ENCODE measurements at places on chromosomes 5 and 9.
A peak's percentile ranks its signal among the peaks of the same experiment; 100 is the strongest.

GRCh38 chr5:152437866-152438265 lies 32.8 kb upstream of the NMUR2 start:
- DNase-seq = no peak

- peak; percentile 86 for DNase-seq
Measured at GRCh38 chr9:106277966-106278365, 583.6 kb downstream of the TMEM38B start.

GRCh38 chr5:1321576-1321975 lies 23.3 kb downstream of the CLPTM1L start:
- DNase-seq = no peak

DNA sequence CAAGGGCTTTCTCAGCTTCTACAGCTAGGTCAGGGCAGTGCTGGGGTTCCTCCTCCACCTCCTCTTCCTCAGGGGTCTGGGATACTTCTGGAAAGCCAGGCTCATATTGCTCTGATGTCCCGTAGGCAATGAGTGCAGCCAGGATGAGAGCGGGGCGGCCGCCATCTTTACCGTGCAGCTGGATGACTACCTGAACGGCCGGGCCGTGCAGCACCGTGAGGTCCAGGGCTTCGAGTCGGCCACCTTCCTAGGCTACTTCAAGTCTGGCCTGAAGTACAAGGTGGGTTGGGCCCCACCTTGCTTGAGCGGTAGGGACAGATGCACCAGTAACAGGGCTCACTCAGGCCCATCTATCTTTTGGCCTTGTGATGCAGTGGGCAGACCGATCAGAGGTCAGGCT lies 34.8 kb downstream of the GSN start:
- DNase-seq = no peak

- DNase-seq = no peak
Measured at GRCh38 chr9:126298063-126298801, 28.4 kb upstream of the MVB12B start.

DNA sequence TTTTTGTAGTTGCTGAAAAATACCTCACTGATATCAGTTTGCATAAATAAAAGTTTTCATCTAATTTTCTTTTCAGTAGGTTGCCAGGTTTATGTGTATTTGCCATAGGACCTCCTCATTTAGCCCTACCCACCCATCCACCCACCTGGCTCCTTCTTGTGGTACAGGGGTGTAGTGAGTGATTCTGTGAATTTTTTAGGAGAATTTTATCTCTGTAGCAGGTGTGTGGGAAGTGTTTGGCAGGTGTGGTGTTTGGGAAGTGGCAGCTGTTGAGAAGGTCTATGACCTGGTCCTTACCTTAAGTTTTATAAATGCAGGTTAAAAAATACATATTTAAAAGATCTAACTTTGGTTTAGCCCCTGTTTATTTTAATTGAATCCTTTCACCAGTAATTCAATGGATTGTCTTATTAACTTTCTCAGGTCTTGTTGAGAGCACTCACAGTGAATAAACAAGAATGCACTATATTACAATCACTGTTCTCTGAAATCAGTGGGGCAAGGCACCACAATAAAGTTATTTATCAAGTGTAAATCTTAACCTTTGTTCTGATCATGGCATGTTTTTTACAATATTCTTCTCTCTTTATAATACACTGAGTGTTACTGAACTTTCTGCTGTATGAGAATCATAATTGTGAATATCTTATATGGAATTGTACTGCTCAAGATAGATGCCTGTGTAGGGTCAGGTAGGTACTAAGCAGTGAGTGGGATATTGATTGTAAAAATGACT lies 189.1 kb downstream of the WDR70 start:
- no peak for DNase-seq

GRCh38 chr5:62488531-62488930 lies 76.0 kb downstream of the IPO11 start:
- no peak for DNase-seq

DNA sequence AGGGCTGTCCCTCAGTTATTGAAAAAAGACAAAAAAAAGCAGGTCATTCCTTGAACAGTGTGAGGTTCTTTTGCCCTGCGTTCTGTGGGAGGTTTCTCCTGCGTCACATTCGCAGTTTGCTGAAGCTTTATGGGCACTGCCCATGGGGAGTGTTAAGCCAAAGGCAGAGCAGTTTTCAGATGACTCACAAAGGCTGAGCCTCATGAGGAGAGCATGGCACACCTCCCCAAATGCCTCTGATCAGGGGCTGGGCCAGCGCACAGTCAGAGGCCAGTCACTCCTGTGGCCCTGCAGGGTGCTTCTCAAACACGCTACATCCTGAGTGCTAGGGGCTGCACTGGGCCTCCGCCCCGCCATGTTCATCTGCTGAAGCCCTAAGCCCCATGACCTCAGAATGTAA lies 38.4 kb downstream of the IRX1 start:
- no peak for DNase-seq

DNA sequence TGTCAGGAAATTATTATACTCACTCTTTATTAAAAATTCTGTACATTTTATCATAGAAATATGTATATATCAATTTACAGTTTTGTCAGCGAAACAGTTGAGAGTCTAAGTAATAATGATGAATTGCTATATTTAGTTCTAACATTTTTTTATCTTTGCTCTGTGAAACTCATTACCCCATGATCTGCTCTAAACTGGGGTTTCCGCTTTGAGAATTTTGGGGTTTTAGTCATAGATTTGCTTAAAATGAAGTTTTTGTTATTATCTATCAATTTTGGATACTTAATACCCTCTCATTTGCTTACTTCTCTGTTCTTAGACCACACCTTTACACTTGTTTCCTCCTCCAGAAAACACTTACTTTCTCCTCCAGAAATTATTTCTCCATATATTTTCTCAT lies 333.8 kb upstream of the MPDZ start:
- DNase-seq = no peak

- peak; percentile 66 for DNase-seq
Measured at GRCh38 chr5:127290019-127290945, at the start of gene MEGF10. Gene MEGF10 (plus strand): TSS chr5:127290796. CDS start chr5:127331309, 40,513 bp downstream.

DNA sequence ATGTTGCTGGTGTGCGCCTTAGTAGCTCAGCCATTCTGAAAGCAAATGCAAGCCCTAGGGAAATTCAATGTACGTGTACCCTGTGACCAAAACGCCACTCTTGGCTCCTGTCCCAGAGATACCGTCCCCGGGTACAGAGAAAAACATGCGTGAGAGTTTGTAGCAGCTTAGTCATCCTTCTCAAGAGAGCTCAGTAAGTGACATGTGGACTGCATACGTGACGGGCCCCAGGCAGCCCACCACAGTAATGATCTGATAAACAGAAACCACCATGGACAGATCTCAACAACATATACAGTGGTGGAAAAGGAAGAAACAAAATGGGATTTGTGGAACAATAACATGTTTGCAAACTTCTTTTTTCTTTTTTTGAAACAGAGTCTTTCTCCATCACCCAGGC lies 45.1 kb downstream of the S1PR3 start:
- DNase-seq = no peak

DNA sequence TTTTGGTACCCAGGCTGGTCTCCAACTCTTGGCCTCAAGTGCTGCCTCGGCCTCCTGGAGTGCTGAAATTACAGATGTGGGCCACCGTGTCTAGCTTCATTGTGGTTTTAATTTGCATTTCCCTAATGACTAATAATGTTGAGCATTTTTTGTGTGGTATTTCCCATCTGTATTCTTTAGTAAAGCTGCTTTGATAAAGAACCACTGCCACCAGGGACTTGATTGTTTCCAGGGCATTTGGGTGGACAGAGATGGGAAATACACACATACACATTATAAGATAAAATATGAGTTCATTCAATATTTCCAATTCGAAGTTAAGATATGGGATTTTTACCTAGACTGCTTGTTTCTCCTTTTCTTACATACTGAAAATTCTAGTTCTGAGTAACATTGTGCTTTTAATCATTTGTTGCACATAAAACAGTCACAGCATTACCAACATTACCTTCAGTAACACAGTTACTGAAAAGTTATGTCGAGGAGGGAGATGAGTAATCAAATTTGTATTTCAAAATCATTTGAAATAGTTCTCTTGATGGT lies 28.9 kb downstream of the HABP4 start:
- DNase-seq = peak; percentile 44

DNA sequence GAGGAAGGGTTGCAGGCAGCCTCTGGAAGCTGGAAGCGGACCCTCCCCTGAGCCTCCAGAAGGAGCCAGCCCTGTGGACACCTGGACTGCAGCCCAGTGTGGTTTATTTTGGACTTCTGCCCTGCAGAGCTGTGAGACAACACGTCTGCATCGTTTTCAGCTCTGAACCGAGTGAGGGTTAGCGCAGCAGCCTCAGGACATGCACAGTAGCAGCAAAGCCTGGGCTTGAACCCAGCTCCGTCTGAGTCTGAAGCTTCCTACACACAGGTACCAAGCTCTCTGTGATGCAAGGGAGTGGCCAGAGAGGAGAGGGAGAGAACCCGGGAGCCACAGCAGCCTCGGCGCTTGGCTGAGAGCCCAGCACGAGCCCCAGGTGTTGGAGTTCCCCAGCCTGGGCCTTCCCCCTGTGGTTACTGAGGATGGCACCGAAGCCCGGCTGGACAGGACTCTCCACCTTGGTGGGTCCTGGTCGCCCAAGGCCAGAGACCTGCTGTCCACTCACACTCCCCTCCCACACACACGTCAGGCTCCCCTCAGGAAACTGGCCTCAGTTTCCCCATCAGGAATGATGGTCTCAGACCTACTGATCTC lies 128.2 kb downstream of the OLFM1 start:
- DNase-seq = no peak

DNA sequence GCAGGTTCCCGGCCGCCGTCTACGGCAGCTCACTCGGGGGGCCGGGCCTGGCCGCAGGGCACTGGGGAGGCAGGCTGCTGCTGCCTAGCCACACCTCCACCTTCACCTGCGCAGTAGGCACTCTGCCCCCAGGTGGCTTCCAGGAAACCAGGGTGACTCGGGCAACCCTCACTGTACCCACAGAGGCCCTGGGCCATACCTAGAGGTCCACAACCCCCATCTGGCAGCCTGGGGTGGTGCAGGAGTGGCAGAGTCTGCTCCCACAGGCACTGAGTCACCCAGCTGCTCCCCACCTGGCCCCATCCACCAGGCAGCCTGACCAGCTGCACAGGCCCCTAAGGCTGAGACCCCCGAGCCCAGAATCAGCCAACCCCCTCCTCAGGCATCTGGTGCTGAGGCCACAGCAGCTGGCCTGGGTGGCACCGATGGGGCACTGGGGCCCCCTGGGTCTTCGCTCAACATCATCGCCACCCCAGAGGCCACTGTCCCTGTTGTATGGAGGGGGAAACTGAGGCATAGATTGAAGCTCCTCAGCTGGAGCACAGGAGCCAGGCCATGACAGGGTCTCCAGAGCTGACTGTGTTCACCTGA lies 70.2 kb downstream of the KCNT1 start:
- no peak for DNase-seq

DNA sequence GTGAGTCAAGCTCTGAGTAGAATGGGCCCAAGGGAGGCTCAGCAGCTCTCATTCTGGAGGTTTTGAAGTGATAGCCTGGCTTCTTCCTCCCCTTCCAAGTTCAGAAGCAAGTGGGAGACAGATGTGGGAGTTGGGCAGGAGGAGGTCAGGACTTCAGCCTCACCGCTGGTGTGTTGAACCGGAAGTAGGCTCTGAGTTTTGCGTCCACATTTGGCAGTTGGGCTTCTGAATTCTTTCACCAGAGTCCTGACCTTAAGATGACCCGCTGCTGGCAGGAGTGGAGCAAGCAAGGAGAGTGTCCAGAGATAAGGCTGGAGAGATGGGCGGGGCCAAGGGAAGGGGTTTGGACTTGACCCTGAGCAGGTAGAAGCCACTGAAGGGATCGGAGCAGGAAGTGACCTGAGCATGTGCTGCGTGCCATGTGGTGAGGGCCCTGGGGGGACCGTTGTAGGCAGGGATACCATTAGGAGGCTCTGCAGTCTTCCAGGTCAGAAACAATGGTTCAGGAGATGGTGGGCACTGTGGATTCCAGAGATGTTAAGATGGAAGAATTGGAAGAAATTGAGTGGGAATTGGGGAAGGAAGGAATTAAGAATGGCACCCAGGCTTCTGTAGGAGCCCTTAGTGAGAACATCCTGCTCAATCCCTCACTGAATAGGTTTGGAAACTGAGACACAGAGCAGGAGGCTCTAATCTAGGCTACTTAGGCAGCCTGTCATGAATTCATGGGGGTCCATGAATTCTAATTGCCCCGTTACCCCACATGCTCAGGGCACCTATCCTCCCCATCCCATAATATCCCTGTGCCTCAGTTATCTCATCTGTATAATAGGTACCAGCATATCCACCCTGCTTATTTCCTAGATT lies 25.9 kb downstream of the GALNT12 start:
- no peak for DNase-seq

DNA sequence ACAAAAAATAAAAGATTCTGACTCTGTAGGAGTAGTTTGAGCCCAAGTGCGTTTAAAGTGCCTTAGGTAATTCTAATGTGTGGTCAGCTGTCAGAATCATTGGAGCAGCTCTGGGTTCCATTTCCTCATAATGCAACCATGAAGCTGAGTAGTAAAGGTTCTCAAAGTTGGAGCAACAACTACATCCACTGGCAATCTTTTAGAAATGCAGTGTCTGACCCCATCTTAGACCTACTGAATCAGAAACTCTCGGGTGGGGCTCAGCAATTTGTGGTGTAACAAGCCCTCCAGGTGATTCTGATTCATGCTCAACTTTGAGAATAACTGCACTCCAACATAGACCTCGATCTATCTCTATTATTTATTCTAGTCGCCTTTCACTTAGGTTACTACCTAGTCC lies 7.6 kb upstream of the ALDH1A1 start:
- DNase-seq = no peak

GRCh38 chr5:77892061-77893010 lies 116.2 kb upstream of the TBCA start:
- no peak for DNase-seq

DNA sequence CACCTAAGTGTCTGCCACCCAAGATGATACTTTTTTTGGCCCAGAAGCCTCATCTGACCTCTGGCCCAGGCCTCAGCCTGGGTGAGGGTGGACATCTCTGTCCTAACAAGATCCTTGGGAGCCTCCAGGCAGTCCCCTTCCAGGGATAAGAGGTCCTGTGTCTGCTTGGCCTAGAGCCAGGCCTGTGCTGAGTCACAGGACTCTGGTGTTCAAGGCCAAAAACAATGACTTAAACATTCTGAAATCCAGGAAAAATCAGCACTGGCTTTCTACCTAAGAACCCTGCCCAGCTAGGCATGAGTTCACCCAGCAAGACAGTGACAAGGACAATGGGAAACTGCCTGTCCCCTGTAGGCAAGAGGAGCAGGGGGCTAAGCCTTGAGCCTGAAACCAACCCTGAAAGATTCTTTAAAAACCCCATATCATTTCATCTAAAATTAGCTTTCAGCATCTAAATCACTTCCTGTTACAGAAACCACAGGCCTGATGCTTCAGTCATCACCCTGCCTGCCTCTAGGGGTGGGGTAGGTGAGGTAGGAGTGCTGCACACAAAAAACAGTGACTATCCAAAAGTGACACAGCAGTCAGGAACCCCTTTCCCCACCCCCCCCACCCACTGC lies 29.9 kb downstream of the CSF2 start:
- peak; percentile 94 for DNase-seq

GRCh38 chr5:54902791-54903473 lies 82.5 kb downstream of the ESM1 start:
- peak; percentile 65 for DNase-seq

- no peak for DNase-seq
Measured at GRCh38 chr5:54804086-54804485, 181.3 kb downstream of the ESM1 start.

GRCh38 chr5:60701321-60701968 lies 1.5 kb upstream of the DEPDC1B start:
- DNase-seq = no peak

- DNase-seq = no peak
Measured at GRCh38 chr5:148928141-148928540, 101.7 kb downstream of the ADRB2 start.

- DNase-seq = no peak
Measured at GRCh38 chr5:64876203-64876602, 107.5 kb downstream of the CWC27 start.

All from astrocyte of the spinal cord (primary cell).